AG10803 (cell line): ENCODE measurements at places on chromosomes 11 and 22.

DNA sequence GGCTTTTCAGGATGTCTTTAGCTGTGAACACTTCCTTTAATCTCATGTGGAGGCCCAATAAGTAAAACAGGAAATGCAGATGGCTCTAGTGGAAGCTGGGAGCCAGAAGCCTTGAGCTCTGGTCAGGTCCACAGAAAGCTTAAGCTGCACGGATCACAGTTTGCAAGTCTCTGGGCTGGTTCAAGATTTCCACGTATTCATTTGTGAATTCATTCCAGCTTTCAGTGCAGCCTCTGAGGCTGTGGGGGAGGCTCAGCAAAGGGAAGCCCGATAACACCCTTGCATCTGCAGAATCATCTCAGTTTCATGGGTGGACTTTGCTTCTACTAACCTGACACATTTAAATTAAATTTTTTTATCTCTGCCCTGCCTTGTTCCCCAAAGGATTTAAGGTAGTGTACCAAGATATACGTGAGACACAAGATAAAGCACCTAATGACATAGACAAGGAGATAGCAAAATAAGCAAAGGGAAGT lies 65.6 kb downstream of the ISX start:
- DNase-seq: no peak

GRCh38 chr11:61187505-61188130 lies 15.7 kb upstream of the PGA3 start:
- peak; percentile 70 for DNase-seq

DNA sequence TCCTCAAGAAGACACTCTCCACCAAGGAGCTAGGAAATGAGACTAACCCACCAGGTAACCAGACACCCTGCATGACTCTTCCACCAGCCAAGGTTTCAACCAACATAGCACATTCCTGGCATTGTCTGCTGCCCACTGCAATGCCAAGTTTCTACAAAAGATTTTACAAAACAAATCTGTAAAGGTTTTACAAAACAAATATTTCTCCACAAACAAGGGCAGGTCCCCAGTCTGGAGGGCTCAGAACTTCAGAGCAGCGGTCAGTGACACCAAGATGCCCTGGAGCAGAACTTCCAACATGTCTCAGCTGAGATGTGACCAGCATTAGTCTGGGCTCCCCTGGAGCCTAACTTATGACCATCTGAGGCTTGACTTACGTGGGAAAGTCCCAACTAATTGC lies 14.0 kb downstream of the GALNT18 start:
- DNase-seq: no peak

DNA sequence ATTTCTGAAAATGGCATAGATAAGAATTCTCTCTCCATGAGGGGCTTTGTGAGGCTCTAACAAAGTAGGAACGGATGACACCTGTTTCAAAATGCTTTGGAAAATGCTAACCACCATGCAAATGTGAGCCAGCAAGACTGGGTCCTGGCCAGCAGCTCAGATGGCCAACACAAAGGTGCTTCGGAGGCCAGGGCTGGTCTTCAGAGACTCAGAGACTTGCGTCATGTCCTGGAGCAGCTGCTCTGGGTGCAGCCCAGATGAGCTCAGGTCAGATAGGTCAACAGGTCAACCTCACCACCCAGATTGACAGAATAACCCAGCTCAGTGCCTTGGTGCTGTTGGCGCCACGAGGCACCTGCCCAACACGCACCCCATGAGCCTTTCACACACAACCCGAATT lies 12.0 kb upstream of the TMEM121B start:
- no peak for DNase-seq
